ENCODE measurements at places on chromosomes 5 and 9.

DNA sequence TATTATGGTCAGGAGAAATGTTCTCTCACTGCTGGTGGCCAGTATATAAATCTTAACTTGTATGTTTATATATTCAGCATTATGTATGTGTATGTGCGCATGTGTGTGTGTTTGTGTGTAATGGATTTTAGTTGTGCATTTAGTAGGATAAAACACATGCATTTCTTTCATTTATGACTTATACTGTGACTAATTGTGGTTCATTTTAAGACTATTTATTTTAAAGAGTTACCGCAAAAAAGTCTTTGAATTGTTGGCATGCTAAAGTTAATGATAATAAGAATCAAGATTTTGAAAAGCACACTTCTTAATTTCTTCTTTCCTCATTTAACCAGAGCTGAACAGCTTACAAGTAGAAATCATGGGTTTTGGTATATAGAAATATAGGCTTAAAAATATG lies 60.9 kb downstream of the RAI14 start:
- DNase-seq, result no peak

DNA sequence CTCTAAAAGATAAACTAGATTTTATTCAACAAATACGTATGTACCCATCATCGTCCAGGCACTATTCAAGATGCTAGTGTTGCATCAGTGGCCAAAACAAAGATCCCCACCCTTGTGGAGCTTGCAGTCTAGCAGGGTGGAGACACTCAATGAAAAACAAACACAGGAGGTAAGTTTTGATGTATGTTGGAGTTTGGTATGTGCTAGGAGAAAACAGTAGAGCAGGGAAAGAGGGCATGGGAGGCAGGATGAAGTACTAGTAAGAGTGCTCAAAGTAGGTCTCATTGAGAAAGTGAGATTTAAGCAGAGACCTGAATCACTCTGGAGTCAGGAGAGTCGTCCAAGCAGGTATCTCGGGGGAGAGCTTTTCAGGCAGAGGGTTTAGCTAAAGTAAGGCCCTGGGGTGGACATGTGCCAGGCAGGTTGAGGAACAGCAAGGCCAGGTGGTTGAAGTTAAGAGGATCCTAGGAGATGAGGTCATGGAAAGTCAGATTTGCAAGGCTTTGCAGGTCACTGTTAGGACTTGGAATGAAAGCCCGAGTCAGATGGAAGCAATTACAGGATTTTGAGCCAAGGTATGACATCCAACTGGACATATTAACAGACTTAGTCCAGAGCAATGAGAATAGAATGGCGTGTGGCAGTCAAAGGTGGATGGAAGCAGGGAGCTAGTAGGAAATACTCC lies 9.2 kb downstream of the SNX18 start:
- no peak for DNase-seq

- DNase-seq, result no peak
Observed at GRCh38 chr5:126965487-126965886, 64.9 kb downstream of the MARCHF3 start.

GRCh38 chr9:112670991-112671625 lies 46.8 kb downstream of the INIP start:
- DNase-seq, result no peak

DNA sequence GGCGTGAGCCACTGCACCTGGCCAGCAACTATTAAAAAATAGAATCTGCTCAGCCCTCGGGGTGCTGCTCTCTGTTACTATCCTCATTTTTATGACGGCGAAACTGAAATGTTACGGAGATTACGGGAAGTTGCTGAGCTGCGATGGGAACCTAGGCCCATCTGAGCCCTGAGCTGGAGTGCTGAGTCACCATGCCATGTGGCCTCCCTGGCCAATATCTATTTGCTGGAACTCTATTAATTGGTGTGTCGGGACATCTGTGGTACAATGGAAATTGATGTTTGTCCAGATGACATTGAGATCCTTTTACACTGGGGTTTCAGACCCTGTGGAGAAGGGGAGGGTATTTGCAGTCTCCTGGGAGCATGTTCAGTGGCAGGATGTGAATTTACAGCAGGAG lies 8.1 kb downstream of the PRDM12 start:
- no peak for DNase-seq

DNA sequence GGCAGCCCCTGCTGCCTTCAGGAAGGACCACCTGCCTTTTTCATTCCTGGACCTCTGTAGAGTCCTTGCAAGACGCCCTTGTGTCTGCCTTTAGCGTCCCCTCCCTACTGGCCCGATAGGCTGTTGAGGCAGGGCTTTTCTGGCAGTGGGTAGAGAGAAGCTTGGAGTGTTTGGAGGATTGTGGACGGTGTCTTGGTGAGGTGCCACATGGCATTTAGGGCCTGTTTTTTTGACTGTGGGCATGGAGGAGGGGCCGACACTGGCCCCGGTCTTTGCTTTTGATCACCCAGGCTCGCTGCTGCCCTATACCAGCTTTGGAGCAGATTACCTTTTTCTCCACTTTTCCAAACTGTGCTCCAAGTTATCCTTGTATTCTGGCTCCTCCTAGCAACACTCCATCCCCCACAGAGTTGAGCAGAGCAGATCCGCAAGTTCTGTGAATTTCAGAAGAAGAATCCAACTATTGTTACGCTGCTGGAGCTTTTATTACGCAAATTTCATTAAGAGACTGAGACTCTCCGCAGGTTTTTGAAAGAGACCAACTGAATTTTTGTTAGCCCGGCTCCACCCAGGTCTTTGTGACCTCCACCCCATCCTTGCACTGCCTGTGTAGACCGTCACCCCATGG lies 34.8 kb upstream of the PRDM12 start:
- no peak for DNase-seq

- no peak for DNase-seq
Observed at GRCh38 chr5:42677156-42677842, 79.3 kb upstream of the CCDC152 start.

GRCh38 chr9:136648751-136649150 lies 14.0 kb upstream of the EGFL7 start:
- DNase-seq, result no peak

GRCh38 chr9:20200581-20200980 lies 411.7 kb upstream of the SLC24A2 start:
- DNase-seq, result no peak

DNA sequence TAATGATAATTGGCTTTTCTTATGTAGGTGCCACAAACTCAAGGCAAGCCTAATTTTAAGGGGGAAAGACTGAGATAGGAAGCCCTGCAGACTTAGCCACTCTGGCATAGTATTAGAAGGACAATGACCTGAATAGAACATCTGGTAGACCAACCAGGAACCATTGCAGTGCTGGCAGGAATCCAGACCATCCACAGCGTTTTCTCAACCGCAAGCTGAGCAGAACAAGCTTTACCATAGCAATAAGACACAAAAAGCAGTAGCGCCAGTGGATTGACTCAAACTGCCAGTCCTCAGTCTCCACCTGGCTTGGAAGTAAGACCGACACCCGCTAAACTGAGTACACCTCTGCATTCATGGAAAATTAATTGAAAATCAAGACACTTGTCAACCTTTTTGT lies 141.3 kb upstream of the LPAR1 start:
- DNase-seq, result no peak

GRCh38 chr9:89776795-89777525 lies 172.1 kb downstream of the GADD45G start:
- DNase-seq, result no peak

- DNase-seq, result no peak
Observed at GRCh38 chr5:56356836-56357160, 123.7 kb upstream of the ANKRD55 start.

- DNase-seq, result no peak
Observed at GRCh38 chr5:118882666-118883065, 105.7 kb downstream of the DTWD2 start.

GRCh38 chr5:32201122-32201753 lies 27.1 kb upstream of the GOLPH3 start:
- no peak for DNase-seq

DNA sequence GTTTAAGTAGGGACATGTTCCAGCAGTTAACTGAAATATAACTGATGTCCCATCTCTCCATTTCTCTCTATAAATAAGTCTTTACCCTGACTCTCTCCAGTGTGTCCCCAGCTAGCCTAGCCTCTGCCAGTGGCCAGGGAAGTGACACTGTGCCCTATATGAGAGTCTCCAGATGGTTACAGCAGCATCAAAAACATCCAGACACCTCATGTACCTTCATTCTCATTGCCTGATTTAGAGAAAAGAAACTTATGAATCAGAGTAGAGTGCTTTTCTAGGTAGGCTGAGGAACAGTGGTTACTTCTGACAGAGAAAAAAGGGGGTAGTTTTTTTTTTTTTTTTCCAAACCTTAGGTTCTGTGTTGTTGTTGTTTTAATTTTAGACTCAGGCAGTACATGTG lies 148.5 kb downstream of the GNAQ start:
- DNase-seq, result no peak

GRCh38 chr9:123069010-123069481 lies 35.6 kb downstream of the GPR21 start:
- no peak for DNase-seq

DNA sequence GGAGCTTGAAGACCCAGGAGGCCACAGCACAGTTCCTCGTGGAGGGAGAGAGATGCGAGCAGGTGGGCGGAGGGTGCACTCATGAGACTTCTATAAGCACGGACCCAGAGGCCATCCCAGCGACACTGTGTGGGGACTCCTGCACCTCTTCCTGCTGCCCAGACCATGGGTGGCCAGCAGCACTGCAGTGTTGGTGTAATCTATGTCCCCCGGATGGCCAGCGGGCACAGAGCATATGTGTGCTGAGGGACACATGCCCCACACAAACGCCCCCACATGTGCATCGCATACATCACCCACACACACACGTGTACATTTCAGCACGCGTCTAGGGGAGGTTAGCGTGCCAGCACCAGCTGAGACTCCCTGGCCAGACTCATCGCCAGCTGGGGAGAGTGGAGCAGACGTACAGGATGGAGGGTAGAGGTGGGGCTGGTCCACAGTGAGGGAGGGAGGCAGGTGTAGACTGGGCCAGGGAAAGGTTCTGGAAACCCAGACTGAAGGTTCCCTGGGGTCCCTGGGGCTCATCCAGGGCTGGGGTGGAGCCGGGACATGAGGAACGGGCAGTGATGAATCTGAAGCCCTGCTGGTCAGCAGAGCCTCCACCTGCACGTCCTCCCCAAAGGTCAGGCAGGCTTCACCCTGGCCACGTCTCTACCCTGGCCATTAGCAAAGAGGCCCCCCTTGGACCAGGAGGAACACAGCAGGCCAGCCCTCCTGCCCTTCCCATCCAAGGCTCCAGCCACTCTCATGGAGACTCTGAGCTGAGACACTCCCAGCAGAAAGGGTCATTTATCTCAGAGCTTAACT lies 27.6 kb downstream of the ADAMTS2 start:
- no peak for DNase-seq

DNA sequence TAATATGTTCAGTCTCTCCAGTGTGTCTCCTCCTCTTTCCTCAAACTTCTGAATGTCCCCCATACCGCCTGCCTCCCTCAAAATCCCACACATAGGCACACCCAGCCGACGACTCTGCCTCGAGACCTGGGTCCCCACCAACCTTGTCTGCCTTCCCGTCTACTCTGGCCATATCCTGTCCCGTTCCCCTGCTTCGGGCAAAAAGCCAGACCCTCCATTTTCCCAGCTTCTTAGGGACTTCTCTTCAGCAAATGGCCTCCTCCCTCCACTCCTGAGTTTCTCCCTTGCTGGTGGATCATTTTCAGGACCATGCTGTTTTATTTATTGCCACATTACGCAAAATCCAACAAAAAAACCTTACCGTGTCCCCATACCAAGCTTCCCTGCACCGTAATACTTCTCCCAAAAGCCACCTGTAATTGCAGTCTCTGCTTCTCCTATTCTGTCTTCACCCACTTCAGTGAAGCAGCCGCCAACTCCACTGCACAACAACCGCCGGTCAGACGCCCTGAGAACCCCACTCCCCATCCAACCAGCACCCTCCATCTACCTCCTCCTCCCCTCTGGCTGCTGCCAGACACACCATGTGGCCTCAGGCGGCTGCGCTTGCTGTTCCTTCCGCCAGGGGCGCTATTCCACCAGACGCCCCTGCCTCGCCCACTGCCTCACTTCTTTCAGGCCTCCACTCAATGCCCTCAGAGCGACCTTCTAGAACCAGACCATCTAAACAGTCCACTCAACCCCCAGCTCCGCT lies 117.0 kb downstream of the TRPM6 start:
- DNase-seq, result peak; percentile 12

- DNase-seq, result no peak
Observed at GRCh38 chr5:145764325-145764724, 70.8 kb downstream of the PRELID2 start.

- DNase-seq, result no peak
Observed at GRCh38 chr5:5719292-5719691, 296.8 kb downstream of the ICE1 start.

- no peak for DNase-seq
Observed at GRCh38 chr5:1103505-1104326, 8.1 kb downstream of the SLC12A7 start.

- no peak for DNase-seq
Observed at GRCh38 chr5:116395226-116395625, 179.4 kb downstream of the SEMA6A start.

- DNase-seq, result no peak
Observed at GRCh38 chr5:149284501-149284900, 12.8 kb downstream of the AFAP1L1 start.
